ENCODE measurements at places on chromosomes 6 and 20. TPM values are rescaled to one million over a fixed set of nuclear protein-coding genes. Genes with fewer than 3 reads are reported as not detected.
A peak's percentile ranks its signal among the peaks of the same experiment; 100 is the strongest.

Gene OR2J3
- not detected for total RNA-seq

DNA sequence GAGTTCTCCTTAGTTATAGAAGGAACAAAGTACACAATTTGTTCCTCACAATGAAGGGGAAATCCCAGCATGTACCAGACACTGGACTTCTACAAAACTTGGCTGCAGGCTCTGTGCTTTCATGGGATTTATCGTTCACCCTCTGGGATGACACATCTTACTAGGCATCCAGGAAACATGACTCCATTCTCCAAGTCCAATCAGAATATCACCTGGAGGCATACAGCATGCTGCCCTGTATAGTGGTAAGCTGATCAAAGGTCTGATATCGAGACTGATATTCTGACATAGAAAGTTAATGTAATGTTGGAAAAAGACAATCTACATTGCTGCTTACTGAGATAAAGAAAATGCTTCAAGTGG, 6.7 kb downstream of the RWDD2A start:
- no peak for DNase-seq

GRCh38 chr6:166902211-166902755, 54.1 kb downstream of the RNASET2 start:
- DNase-seq = no peak

DNA sequence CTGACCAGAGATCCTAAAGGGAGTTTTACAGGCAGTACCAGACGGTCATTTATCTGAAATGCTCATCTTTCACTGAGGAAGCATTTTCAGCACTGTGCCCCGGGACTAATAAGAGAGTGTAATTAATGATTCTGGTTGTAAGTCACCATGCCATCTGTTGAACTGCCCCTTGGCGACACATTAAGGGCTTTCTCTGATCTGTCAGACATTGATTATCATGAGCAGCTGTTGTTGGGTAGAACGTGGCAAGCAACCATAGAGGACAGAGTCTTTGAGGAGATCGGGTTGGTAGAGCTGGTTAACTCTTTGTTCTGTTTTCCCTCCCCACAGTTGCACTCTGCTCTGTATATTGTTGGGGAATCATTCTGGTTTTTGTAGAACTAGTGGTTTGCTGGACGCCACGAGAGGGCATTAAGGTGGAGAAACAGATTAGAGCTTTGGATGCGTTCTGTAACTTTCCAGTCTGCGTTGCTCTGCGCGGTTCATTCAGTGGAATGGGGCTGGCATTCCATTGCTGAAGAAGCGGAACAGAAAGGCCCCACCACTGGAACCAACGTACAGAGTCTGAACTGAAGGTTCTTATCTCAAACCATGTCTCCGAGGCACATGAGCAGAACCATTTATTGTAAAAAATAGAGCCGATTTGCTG, 34.3 kb downstream of the RPRD1B start:
- DNase-seq = no peak

DNA sequence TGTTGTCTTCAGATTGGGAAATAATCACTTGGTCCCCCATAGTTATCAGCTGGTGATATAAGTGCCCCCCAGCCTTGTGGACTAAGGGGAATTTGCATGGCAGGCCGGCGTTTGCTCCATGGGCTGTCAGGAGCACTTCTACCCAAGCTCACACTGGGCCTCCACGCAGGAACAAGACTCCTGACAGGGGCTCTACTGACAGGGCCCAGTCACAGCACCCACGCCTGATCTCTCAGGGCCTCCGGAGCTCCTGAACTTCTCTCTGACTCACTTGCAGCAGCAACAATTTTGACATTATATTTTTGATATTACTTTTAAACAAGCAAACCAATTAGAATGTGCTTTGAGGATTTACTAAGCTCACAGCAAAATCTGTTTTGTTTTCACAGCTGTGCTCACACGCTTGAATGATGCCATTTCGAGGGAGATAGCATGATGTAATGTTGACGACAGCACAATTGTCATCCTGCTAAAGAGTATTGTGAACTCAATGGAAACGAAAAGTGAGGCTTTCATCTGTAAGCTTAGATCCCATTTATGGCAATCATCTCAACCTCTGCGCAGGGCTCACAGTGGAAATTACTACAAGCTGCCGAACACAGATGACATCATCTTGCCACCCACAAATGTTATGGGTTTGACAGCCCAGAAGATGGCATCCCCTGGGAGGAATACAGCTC, 28.7 kb upstream of the TXNDC5 start:
- no peak for DNase-seq

GRCh38 chr6:143549949-143550268, 38.4 kb upstream of the FUCA2 start:
- no peak for DNase-seq

Gene CPXM1
- total RNA-seq = not detected

- DNase-seq = no peak
These were observed 36.8 kb upstream of the CLDN20 start for GRCh38 chr6:155227046-155227445.

Gene SPAG4
- 4.7 TPM for total RNA-seq

GRCh38 chr20:8078528-8078914, 53.5 kb upstream of the PLCB1 start:
- DNase-seq = no peak

- peak; percentile 62 for DNase-seq
These were observed 90.1 kb upstream of the SLC22A16 start for GRCh38 chr6:110566346-110567125.

DNA sequence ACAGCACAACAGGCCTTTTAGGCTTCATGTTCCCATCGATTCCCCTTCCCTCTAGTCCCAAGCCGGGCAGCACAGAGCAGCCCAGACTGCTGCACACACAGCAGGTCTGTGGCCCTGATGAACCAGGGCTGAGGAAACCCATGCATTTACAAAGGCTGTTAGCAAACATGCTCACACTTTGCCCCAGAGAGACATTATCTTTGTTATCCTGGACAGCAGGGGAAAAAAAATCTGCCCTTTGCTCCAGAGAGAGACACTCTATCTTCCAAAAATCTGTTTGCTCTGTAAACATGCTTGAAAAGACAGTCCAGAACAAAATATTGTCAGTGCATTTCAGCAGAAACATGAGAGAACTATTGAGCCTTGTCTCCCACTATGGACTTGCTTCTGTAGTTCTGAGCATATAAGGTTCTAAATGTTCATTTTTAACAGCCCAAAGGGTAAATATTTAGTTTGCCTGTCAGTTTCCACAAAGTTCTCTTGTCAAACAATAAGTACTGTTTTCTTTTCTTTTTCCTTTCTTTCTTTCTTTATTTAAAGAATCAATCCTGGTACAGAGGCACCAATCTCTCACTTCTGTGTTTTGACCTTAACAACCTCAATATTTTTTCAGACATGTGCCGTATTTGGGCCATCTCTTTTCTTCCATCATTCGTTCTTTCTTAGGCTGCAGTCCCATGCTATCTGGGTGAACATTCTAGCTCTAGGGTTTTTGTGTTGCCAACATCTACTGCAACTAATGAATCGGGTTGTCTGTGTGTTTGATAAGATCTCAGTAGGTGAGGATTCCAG, 468.0 kb downstream of the EPM2A start:
- DNase-seq = peak; percentile 86

DNA sequence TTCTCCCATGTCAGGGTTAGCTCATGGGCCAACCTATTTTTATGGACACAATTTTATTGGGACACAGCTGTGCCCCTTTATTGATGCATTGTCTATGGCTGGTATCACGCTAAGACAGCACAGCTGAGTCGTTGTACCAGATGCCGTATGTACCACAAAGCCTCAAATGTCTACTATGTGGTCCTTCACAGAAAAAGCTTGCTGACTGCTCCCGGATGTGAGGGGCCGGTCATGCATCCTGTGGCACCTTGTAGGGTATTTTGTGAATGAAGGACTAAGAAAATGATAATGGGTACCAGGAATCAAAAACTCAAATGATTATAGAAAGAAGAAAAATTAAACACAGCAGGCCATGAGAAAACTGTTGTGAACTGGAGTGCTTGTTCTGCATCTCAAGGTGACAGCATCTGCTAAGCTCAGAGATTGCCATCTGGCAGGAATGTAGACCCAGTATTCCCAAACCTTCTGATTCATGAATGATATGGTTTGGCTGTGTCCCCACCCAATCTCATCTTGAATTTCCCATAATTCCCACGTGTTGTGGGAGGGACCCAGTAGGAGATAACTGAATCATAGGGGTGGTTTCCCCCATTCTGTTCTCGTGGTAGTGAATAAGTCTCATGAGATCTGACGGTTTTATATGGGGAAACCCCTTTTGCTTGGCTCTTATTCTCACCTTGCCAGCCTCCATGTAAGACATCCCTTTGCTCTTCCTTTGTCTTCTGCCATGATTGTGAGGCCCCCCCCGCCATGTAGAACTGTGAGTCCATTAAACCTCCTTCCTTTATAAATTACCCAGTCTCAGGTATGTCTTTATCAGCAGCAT, 248.5 kb downstream of the TSHZ2 start:
- no peak for DNase-seq

Gene SPDEF
- 0.15 TPM for total RNA-seq

GRCh38 chr6:4567141-4567540, 209.1 kb upstream of the CDYL start:
- DNase-seq = no peak

Gene CRNKL1
- total RNA-seq = 8.7 TPM

DNA sequence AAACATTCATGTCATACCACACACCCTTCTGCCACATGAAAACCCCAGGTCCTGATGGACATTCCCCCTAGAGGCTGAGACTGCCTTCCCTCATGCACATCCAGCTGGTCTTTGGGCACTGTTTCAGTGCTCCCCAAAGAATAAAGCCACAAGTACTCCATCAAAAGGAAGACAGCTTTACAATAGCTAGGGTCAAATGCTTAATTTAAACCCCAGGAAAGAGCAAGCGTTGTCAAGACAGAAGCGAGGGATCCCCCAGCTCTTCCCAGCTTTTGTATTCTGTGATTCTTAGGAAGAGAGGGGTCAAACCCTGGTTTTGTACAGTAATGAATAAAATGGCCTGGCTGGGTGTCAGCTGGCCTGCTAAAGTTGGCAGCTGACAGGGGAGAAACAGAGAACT, 82.4 kb upstream of the IYD start:
- no peak for DNase-seq

DNA sequence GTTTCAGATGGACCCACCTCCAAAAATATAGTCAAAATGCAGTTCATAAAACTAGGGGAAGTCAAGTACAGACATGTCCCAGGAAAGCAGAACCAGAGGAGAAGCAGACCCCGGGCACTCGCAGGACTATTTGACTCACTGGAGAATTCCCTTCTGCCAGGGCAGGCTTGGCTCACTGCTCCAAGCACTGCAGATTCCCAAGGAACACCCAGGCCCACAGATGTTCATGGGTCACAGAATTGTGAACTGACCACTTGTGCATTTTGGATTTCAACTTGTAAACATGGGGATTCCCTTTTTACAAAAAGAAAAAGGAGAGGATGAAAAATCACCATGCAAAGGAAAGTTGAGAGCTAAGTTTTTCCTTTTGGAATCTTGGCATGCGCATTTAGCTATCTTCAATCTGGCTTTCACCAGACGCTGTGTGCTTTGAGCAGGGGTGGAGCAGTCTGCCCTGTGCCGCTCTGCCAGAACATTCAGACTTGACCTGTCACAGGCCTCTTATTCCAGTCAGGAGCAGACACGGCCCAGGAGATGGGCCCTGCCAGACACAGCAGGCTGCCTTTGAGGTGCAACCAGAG, 237.5 kb upstream of the TAB2 start:
- DNase-seq = no peak

DNA sequence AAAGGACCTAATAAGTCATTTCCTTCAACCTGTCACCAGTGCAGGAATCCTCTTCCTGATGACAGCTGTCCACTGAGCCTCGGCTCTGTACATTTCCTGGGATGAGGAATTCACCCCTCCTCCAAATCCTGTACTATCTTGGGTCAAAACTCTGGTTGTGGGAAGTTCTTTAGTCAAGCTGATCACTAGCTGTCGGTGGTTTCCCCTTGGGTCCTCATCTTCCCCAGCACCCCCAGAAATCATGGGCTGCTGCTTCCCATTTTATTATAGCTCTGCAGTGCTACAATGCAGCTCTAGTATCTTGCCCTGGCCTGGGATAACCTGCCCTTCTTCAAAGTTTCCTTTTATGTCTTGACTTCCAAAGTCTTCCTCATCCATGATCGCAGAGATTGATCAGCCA, 14.6 kb upstream of the ADA start:
- no peak for DNase-seq

Gene GHRH
- total RNA-seq = not detected

- no peak for DNase-seq
These were observed 46.0 kb upstream of the TAGAP start for GRCh38 chr6:159090530-159091480.

DNA sequence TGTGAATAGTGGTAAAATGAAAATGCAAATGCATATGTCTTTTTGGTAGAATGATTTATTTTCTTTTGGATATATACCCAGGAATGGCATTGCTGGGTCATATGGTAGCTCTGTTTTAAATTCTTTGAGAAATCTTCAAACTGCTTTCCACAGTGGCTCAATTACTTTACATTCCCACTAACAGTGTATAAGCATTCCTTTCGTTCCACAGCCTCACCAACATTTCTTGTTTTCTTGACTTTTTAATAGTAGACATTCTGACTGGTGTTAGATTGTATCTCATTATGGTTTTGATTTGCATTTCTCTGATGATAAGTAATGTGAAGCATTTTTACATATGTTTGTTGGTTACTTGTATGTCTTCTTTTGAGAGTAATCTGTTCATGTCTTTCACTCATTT, 144.0 kb downstream of the SIM1 start:
- no peak for DNase-seq

- no peak for DNase-seq
These were observed 49.0 kb downstream of the HNF4A start for GRCh38 chr20:44404204-44405181.

Gene GTSF1L
- not detected for total RNA-seq

DNA sequence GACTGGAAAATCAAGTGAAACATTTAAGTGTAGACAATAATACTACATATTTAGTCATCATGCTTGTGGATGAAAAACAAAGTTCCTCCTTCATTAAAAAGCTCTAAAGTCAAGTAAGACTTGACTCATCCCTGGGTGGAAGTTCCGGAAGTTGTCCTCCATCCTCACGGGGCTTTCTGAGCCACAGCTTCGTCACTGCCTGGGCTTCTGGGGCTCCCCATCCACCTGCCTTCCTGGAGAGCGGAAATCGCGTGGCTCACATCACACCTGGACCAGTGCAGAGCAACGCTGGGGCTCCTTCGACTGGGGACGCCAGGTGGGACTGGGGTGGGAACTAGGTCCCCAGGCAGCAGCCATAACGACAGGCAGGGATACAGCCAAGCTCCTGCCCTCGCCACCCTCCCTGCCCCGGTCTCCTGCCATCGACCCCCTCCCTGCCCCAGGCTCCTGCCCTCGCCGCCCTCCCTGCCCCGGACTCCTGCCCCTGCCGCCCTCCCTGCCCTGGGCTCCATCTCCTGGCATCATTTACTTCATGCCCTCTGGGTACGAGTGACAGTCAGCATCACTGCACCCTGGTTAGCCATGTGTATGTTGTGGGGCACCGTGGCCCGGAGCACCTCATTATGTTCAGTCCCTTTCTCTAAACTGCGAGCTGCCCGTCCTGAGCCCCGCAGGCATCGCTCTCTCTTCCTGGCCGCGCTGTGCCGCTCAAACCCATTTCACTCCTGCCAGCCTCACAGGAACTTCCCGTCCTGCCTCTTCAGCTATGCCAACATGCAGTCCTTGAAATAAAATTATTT, 12.9 kb downstream of the THBS2 start:
- DNase-seq = no peak

Gene CCM2L
- 1.5 TPM for total RNA-seq

Gene RBM39
- total RNA-seq = 102 TPM
